ENCODE measurements at places on chromosomes 16 and 17.

- DNase-seq, result peak; percentile 59
Observed at GRCh38 chr16:68772030-68772681, 35.1 kb downstream of the CDH1 start.

DNA sequence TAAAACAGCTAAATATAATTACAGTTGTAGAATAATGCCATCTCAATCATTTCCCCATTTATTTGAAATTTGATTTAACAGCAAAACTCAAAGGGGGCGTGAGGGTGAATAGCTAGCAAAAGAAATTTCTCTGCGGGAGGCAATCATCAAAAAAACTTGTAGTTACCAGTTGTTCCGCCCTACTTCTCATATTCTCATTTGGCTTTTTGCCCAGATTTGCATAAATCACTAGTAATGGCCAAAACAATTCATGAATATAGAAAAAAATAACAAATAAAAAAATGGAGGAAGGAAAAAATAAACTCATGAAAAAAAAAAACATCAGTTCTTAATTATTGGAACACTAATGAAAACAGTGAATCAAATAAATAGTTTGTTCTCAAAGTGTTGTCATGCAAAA, 722.6 kb upstream of the KIF2B start:
- DNase-seq, result no peak

- no peak for DNase-seq
Observed at GRCh38 chr17:79203657-79204056, 129.0 kb downstream of the ENGASE start.

GRCh38 chr16:55046916-55047315, 116.3 kb downstream of the IRX5 start:
- no peak for DNase-seq

GRCh38 chr17:3843935-3844516, 2.0 kb downstream of the NCBP3 start:
- DNase-seq, result peak; percentile 68

DNA sequence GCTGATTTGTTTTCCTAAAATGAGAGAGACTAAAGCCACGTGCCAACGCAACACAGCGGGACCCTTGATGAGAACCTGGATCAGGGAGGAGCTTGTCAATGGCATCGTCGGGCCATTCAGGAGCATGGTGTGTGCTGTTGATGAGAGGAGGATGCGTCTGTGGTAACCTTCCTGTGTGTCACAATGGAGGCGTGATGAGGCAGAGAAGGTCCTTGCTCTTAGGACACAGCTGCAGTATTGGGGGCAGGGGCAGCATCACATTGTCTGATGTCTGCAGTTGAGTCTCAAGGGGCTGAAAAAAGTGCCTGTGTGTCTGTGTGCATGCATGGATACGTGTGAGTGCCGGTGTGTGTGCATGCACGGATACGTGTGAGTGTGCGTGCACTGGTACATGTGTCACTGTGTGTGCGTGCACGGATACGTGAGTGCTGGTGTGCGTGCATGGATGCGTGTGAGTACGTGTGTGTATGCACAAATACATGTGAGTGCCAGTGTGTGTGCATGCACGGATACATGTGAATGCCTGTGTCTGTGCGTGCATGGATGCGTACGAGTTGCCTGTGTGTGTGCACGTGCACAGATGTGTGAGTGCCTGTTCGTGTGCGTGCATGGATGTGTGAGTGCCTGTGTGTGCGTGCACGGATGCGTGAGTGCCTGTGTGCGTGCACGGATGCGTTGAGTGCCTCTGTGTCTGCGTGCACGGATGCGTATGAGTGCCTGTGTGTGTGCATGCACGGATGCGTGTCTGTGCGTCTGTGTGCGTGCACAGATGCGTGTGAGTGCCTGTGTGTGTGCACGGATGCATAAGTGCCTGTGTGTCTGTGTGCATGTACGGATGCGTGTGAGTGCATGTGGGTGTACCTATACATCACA, 39.3 kb downstream of the BAIAP2 start:
- DNase-seq, result no peak

- DNase-seq, result peak; percentile 69
Observed at GRCh38 chr17:29140631-29141513, 39.3 kb downstream of the MYO18A start.

DNA sequence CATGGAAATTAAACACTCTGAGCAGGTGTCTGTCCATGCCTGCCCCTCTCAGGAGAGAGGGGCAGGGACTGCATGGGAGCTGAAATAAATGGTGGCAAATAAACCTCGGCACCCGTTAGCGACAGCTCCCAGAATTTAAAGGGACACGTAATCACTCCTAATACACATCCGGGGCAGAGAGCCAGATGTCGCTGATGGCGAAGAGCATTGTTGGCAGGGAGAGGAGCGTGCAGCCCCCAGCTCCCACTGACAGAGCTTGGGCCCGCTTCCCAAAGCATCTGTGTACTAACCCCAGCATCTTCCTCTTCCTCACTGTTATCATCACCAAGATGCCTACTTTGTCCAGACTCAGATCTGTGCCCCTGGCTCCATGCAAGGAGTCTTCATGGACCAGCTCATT, 85.8 kb downstream of the IRX5 start:
- no peak for DNase-seq

GRCh38 chr17:79469646-79470045, 141.2 kb downstream of the RBFOX3 start:
- DNase-seq, result no peak

- no peak for DNase-seq
Observed at GRCh38 chr17:82941021-82942001, 101.5 kb upstream of the ZNF750 start.

DNA sequence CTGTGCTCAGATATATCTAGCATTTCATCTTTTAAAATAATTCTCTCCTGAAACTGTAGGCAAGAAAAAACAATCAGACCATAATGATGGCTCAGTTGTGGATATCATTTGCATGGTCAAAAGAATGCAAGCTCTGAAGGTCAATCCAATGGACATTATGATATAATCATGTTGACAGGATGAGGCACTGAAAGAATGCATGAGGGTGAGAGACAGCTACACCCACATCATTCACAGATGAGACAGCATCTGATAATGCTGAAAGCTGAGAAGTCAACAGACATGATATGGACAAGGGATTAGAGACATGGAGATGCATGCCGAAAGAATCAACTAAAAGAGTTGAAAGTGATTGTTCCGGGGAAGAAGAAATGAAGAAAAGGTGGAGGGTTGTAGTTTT, 346.4 kb upstream of the CDH5 start:
- DNase-seq, result no peak

GRCh38 chr16:19106625-19107020, 7.1 kb upstream of the ITPRIPL2 start:
- no peak for DNase-seq

- DNase-seq, result peak; percentile 86
Observed at GRCh38 chr17:58331815-58332777, 3.5 kb upstream of the TSPOAP1 start.

DNA sequence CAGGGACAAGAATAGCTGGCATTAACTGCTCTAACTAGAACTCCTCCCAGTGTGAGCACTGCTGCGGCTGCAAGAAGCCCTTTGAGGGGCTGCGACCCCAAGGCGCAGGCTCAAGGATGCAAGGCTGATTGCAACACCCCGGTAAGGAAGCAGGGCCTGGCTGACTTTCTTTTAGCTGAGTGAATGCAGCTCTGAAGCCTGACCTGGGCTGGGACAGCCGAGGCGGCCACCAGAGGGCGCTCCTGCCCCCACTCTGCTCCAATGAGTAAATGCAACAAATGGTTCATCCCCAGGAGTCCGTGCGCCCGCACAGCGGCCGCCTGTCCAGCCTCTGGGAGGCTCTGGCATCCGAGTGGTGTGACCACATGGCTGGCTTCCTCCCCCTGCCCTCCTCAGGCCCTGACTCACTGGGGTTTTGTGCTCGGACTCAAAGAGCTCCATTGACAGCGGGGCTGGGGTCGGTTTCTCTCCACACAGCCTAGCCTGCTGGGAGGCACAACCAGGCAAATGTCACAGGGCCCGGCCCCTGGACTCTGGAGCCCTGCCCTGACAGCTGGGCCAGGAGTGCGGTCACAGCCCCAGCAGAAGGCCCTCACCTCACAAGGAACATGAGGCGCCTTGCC, at the start of gene SMIM5:
Gene SMIM5, plus strand, starts transcription at position 572 of the 623 bp plus-strand sequence. CDS start 6,768 bp downstream, outside the sequence.
- DNase-seq, result peak; percentile 75

DNA sequence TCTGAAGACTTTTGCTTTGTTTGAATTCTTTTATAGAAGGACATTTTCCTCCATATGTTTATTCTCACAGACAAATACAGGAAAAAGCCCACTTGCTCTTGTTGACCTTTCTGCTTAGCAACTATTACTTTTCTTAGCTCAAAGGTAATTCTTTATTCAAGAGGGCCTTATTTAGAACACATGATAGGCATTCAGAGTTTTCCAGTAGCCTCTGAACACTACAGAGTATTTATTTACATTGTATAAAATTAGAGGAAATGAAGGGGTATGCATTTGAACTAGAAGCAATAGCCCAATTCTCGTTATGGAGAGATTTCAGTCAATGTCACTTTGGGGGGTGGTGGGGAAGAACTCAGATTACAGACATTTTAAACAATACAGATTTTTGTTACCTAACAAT, 581.7 kb downstream of the KCNJ2 start:
- no peak for DNase-seq

DNA sequence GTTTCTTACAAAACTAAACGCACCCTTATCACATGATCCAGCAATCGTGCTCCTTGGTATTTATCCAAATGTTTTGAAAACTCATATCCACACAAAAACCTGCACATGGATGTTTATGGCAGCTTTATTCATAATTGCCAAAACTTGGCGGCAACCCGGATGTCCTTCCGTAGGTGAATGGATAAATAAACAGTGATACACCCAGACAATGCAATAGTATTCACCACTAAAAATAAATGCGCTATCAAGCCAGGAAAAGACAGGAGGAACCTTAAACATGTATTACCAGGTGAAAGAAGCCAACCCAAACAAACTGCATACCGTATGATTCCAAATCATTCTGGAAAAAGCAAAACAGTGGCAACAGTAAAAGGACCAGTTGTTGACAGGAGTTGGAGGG, 10.0 kb downstream of the SPATA32 start:
- no peak for DNase-seq

GRCh38 chr17:37648555-37648954, 5.3 kb upstream of the DDX52 start:
- DNase-seq, result no peak

GRCh38 chr16:27468941-27469531, 67.1 kb downstream of the IL21R start:
- DNase-seq, result no peak

DNA sequence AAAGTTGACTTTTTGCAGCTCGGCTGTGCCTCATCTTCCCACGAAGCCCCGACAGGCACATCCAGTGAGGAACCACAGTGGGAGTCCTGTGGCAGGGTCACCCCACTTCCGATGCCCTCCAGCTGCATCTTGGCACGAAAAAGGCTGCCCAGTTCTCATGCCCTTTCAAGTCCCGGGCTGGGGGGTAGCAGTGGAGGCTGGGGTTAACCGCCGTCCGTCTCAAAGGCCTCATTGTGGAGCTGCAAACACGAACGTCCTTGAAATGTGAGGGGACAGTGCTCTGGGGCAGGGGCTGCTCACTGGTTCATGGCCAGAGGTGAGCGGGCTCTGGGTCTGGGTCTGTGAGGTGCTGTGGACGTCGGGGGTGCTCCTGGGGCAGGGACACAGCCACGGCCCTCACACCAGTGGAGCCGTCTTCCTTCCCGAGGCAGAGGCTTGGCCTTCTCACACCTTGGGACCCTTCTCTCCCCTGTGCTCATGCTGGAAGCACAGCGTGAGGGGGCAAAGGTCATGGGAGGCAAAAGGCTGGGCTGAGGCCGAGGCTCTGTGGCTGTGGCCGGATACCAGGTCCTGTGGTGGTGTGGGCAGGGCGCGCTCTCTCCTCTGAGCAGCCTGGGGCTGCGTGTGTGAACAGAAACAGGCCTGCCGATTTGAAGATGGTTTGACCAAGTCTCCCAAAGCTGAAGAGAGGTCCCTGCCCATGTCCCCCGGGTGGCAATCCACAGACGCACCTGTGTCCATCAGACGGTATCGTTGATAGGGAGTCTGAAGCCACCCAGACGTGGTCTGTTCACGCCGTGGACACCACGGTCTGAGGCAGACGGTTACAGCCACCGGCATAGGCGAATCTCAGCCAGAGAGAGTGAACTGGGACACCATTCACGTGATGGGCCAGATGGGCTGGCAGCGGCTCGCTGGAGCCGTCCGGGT, 3.1 kb upstream of the MC1R start:
- no peak for DNase-seq

DNA sequence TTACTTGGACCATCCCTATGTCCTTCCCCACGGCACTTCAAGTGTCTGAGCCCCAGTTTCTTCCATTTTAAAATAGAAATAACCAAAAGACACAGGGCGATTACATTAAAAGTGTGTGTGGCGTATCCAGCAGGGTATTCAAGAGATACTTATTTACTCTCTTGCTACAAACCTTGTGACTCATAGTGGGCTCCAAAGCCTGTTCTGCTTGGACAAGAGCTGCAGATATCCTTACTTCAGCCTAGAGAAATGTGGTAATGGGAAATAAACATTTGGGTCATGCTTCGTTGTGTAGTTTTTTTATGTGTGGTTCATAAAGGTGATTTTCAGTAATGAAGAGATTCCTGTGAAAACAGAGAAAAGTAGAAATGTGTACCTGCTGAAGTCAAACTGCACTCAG, 288.9 kb upstream of the CDH11 start:
- no peak for DNase-seq

DNA sequence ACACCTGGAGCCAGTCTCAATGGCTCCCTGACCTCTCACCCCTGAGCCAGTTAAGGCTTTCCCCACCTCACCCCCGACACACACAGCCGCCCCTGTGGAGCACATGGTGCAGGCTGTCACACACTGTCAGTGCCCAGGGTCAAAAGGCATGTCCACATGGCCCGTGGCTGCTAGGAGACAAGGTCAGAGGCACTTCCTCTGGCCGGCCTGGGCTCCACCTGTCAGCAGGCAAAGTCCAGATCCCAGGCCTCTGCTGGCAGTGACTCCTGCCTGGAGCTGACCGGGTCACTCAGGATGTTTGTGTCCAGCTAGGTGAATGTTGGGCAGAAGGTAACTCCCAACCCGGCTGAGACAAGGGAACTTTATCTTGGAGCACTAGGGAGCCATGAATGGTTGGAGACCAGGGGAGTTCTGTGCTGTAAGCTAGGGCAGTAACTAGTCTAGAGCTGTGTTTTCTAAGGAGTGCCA, 6.0 kb downstream of the SREBF1 start:
- DNase-seq, result no peak

- no peak for DNase-seq
Observed at GRCh38 chr17:63483038-63483437, 6.2 kb downstream of the ACE start.

DNA sequence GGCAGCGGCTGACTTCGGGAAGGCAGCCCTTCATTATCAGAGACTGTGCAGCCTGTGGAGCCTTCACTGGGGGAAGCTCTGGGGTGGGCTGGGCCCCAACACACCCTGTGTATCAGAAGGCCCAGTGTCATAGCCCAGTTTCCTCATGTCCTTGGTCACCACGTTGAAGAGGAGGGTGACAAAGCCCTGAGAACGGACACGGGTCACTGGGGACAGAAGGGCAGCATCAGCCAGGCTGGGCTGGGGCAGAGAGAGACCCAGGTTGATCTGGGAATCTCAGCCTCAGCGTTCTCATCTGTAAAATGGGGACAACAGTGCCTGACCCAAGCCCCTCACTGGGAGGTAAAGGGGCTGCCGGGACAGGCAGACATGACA, 19.3 kb downstream of the B9D1 start:
- DNase-seq, result no peak

- no peak for DNase-seq
Observed at GRCh38 chr17:64662774-64663367, 764 bp upstream of the SMURF2 start.
